ENCODE measurements at places on chromosomes 7 and 10.

- DNase-seq: peak; percentile 61
These were observed 509 bp downstream of the AHR start for GRCh38 chr7:17298840-17299482.

GRCh38 chr7:37065779-37066271 is 341.5 kb upstream of the AOAH start:
- DNase-seq: peak; percentile 70

- DNase-seq: no peak
These were observed 4.0 kb downstream of the EFCAB10 start for GRCh38 chr7:105577251-105577650.

DNA sequence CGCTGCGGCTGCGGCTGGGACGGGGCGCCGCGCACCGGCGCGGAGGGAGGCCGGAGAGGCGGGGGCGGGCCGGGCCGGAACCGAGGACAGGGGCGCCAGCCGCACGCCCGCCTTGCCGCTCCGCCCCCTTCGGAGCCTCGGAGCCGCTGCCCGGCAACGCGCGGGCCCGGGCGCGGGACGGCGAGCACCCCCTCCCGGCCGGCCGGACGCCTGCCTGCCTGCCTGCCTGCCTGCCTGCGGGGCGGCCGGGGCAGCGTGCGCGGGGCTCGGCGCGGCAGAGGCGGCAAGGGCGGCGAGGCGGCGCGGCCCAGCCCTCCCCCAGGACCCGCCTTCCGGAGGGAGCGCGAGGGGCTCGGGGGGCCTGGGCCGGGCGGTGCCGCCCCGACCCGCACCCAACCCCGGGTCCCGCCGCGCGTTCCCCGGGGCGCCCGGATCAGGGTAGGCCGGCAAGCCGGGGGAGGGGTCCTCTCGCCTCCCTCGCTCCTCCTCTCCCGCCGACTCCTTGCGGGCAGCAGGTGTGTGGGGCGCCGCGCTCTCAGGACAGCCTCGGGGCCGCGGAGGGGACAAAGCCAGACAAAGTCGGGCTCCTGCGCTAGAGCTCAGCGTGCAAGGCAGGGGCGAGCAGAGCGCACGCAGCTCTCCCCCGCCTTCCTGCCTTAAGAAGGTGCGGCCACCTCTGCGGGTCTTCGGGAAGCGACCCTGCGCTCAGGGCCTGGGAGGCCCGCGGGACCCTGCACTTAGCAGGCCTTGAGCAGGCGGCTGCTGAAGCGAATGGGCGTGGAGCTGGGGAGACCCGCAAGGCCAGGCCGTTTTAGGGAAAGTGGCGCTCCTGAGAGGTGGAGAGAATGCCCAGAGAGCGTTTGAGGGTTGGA is at the start of gene KIAA1549:
Gene KIAA1549, minus strand, starts transcription at position 58 of the 872 bp plus-strand sequence. CDS start 120 bp downstream, outside the sequence.
- peak; percentile 83 for DNase-seq

DNA sequence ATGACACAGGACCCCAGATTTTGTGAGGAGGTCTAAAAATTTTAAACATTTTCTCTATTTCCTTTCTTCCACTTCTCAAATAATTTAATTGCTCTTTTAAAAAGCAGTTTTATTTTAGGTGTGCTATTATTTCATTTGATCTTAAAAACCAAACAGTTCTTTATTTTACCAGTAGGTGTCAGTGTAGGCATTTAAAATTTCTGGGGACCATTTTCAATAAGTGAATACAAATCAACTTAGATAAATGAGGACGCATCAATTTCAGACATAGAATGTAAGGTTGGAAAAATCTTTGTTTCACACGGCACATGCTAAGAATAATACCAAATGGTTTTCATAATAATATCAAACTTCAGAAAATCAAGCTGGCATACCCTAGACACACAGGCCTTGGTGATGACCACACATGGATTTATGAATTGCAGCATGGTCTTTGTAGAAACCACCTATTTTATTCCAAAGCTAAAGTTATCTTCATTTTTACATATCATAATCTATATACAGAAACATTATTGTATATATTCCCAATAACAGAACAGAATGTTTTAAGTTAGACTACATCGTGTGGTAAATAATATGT is 127.6 kb upstream of the SLC26A5 start:
- DNase-seq: peak; percentile 25

DNA sequence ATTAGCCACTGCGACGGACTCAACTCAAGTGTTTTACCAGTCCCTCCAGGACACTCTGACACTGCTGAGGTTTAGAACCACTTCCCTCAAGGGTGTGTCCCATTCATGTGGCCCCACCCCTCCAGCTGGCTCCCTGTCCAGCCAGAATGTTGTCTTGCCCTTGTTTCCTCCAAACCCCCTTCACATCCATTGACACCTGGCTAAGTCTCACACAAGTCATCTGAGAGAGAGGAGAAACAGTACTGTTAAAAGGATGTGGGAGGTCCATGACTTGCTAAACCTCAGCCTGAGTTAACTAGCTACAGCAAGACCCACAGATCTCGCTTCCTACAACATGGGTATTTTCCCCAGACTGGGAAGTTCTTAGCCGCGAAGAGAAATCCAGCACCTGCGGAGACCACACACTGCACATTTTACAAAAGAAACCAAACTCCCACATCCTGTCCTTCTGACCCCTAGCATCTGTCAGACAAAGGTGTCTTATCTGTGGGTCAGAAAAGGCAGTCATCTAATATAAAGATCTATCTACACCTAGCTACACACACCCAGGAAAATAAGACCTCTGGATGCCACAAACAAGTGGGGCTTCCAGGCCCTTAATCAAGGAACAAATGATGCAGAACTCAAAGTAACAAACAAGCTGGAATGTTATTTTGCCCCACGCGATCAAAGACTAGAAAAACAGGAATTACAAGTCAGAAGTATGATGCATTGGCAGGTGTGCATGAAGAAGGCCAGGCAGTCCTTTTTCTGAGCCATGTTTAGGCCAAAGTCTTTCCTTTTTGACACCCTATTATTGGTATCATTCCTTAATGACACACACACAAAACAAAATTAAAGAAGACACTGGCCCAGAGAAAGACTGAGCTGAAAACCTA is 13.9 kb downstream of the OSBPL3 start:
- peak; percentile 96 for DNase-seq

DNA sequence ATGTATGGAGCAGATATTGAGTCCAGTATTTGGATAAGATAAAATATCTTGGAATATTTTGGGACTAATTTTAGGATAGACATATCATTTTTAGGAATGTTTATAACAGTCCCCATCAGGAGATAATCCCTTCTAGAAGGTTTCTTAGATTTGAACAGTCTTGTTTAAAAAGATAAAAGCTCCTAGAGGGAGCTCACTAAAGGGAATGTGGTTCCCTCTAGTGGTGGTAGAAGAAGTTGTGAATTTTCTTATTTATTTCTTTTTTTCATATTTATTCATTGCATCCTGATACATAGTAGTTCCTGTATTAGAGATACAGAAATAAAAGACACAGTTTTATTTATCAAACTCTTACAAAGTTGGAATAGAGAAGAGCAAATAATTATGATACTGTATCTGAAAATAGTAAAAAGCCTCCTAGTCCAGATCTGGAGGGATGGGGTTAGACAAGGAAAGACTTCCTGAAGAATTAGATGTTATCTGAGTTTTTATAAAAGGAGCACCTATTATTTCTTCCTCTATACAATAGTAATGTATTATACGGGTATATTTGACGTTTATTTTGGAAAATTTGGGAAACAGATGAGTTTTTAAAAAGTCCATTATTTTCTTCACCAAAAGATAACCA is 24.5 kb upstream of the KLF14 start:
- peak; percentile 62 for DNase-seq

DNA sequence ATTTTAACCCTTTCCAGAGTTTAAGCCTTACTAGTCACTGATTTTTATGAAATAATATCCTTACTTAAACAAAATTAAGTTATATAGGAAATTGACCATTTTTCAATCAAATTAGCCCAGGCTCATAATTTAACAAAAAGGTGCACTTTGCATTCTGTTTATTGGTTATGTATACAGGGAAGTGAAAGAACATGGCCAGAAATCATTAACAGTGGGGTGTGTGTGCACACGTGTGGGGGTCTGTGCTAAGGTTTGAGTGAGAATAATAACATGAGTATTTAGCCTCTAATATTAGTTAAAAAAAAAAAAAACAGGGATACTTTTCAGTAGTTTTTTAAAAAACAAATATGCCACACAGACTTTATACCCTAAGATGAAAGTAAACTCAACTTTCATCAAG is 510.5 kb upstream of the PFKP start:
- no peak for DNase-seq

DNA sequence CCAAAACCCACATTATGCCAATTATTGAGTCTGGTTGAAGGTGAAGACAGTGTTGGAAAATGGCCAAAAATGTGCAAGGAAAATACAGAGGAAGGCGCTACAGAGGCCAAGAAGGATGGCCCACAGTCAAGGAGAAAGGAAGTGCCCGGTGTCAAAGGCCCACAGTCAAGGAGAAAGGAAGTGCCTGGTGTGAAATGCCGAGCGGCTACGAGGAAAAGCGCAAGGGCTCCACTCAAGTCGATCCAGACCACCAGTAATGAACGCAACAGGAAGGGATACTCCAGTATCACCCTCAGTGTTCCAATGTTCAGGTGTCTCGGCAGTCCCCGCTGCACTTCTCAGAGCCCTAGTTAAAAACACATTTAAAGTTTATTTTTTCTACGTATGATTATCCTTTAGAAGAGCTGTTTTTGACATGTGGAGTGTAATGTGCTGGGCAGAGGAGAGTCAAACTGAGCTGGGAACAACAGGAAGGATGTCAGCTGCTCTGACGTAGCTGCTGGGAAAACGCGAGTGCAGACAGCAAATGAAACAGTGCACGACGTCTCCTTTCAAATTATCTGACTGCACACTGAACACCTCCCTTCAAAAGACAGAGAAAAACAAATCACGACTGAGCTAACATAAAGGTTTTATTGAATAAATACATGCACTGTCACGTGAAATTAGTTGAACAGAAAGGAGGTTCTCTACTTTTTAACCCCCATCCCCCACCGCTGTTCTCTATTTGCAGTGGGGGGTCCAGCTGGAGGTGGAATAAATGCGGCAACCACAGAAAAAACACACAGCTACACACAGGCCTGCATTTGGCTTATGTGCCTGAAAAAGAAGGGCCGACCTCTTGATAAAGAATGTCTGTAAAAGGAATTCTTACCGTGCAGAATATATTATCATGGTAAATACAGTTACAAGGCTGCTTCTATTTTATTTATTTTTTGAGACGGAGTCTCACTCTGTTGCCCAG is 26.1 kb upstream of the NCAPG2 start:
- no peak for DNase-seq

DNA sequence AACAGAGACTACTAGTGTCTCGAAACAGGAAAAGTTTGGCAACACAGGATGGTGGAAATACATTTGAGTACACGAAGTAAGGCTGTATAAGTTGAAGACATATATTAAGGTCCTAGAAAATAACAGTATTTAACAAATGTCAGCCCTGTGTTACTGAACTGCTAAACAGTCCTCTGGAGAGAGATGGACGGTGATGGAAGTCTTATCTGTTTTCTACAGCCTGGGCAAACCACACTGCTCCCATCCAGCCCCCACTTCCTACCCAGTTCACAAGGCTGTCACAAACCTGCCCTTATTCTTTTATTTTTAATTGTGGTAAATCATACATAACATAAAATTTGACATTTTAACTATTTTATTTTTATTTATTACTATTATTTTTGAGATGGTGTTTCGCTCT is 179.1 kb downstream of the DNAJC1 start:
- no peak for DNase-seq

DNA sequence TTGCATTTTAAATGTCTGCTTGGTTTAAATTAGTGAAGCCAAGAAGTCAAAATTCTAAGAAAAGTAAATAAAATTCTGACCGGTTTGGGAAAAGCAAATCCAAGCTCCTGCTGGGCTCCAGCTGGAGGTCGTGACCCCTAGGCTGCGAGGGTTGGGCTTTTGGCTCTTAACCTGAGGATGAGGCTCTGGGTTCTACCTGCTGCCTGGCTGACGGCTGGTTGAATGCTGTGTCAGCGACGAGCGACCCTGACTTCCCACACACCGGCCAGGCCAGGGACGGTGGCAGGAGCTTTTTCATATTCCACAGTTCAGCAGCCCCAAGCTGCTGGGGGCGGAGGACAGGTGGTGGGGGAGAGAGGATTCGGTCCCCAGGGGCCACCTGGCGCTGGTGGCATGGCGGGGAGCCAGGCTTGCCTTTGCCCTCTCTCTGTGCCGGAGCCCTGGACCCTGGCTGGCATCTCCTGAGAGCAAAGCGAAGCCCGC is 843 bp upstream of the PLPP4 start:
- DNase-seq: no peak

DNA sequence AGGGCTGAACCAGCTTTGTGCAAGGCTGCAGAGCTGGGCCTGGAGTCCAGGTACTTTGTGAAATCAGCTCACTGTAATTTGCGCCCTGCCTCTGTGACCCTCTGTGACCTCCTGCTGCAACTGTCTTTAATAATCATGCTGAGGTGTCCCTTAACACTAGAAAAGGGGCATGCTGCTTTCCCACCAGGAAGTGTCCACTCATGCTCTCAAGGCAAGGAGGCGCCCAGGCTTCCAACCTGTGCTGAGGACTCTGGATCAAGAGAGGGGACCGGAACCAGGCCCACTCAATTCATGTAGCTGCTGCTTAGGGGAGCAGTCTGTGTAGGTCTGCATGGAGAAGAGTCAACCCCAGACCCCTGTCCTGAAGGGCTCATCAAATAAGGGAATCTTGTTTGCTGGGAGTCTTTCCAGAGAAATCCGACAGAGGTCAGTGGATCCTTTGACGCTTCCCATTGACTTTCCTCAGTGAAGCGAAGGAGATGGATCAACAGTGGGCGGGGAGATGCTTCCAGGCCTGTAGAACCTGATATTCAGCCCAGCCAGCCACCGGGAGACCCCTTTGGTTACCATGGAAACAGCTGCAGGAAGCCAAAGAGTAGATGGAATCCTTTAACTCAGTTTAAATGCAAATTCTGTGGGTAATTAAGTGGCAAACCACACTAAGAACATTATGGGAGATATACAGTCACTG is 945.9 kb downstream of the GRID1 start:
- DNase-seq: no peak

- peak; percentile 67 for DNase-seq
These were observed 15.3 kb upstream of the ASB4 start for GRCh38 chr7:95470452-95470851.

DNA sequence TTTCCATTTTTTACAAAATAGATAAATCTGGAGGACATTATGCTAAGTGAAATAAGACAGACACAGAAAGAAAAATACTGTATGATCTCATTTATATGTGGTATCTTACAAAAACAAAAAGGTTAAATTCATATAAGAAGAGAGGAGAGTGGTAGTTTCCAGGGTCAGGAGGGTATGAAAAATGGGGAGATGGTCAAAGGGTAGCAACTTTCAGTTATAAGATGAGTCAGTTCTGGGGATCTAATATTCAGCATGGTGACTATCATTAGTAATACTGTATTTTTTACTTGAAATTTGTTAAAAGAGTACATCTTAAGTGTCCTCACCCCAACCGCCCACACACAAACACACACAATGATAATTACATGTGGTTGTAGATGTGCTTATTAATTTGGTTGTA is 1250.1 kb downstream of the SORCS1 start:
- no peak for DNase-seq

DNA sequence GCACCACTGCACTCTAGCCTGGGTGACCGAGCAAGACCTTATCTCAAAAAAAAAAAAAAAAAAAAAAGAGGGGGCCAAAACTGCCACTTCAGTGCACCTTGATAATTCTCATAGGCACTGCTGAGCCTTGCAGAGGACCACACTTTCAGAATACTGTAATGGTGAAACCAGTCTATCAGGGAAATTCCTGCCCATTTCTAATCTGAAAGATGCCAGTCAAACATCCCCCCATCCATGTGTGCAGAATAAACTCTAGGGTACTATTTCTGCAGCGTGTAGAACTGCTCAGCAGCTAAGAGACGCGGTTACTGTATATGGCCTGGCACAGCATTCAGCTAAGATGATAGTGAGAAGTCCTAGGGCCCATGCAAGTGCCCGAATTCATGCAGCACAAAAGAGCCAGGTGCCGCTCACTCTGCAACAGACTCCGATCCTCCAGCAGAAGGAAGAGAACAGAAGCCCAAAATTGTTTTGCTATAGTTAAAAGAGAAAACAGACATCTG is 286.8 kb upstream of the KLF14 start:
- peak; percentile 83 for DNase-seq

Data from GM12865 (cell line).